AG09319 (cell line): ENCODE measurements at places on chromosomes 6 and 20.

DNA sequence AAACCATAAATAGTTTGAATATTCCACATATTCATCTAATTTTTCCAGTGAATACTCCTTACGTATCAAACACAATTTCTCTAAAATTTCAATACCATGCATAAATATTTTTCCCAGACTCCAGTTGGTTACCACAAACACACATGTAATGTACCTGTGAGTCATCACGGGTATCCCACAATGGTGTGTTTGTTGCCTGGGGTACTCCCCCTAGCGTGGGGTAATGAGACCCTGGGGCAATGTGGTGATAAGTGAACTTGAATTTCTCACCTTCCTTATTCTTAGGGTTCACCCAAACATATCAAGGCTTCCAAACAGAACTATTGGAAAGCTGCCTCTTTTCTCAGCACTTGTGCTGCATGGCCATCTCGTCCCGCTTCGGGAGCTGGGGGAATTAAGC lies 51.0 kb downstream of the STX7 start:
- DNase-seq, result no peak

DNA sequence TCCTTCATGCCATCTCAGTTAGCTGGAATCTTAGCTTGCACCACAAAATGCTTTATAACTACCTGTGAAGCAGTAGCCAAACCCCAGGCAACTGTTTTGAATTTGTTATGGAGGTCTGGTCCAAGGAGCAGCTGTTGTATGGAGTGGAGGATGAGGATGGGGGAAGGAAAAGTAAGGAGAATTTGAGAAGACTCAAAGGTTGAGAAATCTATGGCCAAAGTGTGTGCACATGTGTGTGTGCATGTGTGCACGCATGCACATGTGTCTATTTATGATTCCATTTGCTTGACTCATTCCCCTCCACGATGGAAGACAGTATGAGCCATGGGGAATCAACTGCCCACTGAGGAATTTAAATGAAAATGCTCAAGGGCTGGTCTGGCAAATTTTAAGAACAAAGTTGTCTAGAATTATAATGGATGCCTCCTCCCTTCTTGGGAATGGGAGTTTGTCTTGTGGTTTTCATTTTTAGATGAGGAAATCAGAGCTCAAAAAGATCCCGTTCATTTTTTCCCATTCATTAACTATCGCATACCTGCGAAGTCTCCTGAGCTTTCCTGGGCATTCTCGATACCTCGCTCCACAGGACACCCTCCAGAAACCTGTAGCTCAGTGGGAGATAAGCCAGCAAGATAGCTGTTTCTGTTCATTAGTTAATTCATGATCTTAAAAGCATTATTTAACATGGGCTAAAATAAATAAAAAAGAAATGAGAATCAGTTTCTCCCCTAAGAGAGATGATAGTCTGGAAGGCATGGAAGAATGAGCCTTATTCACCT lies 152.3 kb upstream of the NEDD9 start:
- peak; percentile 10 for DNase-seq

- DNase-seq, result no peak
Measured at GRCh38 chr20:16054985-16055384, 518.3 kb downstream of the KIF16B start.

GRCh38 chr6:18186033-18186432 lies 30.8 kb downstream of the KDM1B start:
- DNase-seq, result no peak

- no peak for DNase-seq
Measured at GRCh38 chr6:34990971-34991560, 102.0 kb downstream of the ANKS1A start.

GRCh38 chr6:42313038-42313437 lies 95.4 kb upstream of the MRPS10 start:
- DNase-seq, result no peak

GRCh38 chr6:39375405-39375804 lies 52.9 kb upstream of the KCNK16 start:
- no peak for DNase-seq

GRCh38 chr20:24870881-24871280 lies 78.2 kb upstream of the CST7 start:
- DNase-seq, result no peak

DNA sequence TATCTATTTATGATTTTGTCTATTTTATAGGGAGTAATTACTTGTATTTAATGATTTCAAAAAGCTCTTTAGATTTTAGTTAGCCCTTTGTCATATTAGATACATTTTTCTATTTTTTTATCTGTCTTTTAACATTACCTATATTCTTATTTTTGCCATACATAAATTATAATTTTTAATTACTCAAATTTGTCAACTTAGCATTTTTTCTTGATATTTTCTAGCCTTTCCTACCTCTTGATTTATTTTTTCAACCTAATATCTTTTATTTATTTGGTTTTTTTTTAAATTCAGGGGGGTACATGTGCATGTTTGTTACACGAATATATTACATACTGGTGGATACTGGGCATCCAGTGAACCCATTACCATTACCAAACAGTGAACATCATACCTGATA lies 114.3 kb upstream of the F13A1 start:
- no peak for DNase-seq

GRCh38 chr6:25042984-25043725 lies 107.4 kb upstream of the RIPOR2 start:
- DNase-seq, result no peak

DNA sequence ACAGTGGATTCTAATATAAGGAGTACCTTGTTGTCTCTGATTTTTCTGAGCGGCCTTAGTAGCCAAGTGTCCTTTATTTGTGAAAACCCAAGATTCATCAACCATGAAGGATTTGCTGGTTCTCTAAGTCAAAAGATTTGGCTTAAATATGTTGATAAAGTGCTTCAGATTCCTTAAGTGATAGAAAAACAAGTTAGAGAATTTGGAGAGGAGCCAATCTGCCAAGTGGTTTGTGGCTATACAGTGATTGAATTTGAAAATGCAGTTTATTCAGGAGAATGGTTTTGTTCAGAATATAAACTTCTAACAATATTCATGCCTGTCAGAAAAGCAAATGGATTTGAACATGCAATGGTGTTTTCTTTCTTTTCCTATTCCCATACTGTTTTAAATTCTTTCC lies 54.8 kb downstream of the CAP2 start:
- DNase-seq, result no peak

DNA sequence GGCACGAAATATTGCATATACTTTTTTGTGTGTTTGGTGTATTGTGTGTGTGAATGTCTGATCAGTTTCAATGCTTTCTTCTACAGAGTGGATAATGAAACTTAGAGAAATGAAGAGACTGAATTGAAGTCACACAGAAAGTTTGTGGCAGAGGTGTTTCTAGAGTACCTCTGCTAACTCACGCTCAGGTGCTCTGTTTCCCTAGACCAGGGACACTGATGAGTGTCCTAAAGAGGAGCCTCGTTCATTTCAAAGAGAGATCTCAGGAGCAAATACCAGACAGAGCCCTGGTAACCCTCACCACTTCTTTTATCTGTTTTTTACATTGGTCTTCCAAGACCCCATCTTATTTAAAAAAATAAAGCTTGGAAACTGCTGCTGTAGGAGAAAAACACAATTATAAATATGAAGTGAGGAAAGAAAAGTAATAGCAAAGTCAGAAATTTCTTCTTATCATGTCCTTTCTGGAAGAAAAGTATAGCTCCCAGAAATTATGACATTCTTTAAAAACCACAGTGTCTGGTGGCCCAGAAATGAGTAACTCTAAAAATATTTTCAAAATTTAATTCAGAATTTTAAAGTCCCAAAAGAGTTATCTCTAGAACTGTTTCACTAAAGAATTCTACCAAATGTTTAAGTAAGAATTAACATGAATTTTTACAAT lies 720.6 kb downstream of the RFPL4B start:
- DNase-seq, result no peak

GRCh38 chr6:135116571-135116970 lies 61.9 kb upstream of the HBS1L start:
- DNase-seq, result no peak

DNA sequence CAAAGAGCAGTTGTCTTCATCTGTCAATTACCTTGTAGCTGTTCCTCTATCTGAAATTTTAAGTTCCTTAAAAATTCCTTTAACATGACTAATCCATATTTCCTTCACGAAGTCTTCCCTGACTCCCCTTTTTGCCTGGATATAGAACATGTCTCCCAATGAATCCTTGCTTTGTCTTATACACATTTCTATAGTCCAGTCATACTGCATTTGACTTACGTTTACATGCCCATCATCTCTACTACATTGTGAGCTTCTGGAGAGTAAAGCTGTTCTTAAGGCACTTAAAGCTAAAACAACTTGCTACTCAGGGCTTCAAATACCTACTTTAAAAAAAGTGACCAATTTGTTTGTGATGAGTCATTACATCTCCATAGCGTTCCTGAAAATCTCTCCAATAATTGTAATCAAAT lies 4.9 kb downstream of the REV3L start:
- no peak for DNase-seq

GRCh38 chr6:33861722-33862121 lies 57.9 kb upstream of the MLN start:
- DNase-seq, result no peak

- DNase-seq, result no peak
Measured at GRCh38 chr20:62312662-62312977, 9.8 kb downstream of the ADRM1 start.

DNA sequence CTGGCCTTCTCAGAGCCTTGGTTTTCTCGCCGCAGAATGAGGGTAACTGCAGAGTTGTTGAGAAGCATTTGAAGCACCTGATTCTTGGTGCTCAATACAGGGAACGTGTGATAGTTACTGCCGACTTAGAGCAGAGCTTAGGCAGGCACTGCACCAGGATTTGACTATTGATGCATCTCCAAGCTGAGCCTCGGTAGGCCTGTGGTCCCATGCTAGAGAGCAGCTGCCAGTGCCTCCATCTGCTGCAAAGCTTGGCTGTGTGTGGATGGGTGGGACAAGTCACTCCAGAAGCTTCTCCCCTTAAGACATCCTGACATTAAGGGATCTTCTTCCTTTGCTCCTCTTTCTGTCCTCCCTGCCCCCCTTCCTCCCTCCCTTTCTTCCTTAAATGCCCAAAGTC lies 40.9 kb downstream of the FAM209B start:
- DNase-seq, result no peak

DNA sequence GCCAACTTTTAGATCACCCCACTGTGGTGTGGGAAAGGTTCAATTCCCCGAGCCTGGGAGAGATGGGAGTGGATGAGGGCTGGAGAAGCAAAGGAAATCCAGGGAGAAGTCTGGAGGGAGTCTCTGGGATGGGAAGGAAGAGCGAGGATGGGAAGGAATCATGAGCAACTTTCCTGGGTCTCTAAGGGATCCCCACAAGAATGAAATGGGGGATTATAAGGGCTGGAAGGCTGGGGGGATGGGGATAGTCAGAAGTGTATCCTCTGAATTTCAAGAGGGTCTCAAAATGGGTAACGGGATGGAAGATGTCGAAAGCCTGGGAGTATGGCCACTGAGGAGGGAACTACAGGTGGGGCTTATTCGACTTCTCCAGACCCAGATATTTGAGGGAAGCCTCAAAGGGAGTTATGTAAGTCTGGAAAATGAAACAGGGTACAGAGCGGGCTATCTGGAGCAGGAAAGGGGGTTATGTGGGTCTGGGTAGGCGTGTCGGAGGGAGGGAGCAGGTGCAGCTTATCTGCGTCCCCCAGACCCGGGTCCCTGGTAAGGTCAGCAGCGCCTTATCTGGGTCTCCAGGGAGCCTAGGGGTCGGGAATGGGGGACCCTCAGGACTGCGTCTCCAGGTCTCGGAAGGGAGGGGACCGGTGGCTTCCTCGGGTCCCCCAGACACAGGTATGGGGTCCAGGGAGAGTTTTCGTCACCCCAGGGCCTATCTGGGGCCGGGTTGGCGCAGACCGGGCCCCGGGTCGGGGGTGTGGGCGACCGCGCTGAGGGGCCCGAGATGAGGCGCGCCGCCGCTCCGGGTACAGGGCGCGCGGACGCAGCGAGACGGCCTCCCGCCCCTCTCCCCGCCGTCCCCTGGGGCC lies 550 bp downstream of the PLAGL2 start:
- no peak for DNase-seq

GRCh38 chr6:27019651-27020552 lies 227.6 kb upstream of the PRSS16 start:
- DNase-seq, result peak; percentile 81

DNA sequence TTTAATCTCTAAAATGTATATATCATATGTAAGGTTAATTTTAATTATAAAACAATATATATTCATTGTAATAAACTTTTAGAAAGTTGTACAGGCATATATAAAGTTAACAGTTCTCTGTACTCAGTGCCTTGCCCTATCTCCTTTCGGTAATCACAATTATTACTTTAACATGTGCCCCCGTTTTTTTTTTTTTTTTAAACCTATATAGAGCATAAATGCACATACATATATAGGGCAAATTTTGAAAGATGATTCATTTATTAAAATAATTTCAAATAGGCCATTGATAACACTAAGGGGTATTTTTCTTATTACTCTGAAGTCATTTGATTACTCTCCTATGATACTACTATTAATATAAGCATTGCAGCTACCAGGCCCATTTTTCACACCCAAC lies 1.9 kb downstream of the ASF1A start:
- no peak for DNase-seq

DNA sequence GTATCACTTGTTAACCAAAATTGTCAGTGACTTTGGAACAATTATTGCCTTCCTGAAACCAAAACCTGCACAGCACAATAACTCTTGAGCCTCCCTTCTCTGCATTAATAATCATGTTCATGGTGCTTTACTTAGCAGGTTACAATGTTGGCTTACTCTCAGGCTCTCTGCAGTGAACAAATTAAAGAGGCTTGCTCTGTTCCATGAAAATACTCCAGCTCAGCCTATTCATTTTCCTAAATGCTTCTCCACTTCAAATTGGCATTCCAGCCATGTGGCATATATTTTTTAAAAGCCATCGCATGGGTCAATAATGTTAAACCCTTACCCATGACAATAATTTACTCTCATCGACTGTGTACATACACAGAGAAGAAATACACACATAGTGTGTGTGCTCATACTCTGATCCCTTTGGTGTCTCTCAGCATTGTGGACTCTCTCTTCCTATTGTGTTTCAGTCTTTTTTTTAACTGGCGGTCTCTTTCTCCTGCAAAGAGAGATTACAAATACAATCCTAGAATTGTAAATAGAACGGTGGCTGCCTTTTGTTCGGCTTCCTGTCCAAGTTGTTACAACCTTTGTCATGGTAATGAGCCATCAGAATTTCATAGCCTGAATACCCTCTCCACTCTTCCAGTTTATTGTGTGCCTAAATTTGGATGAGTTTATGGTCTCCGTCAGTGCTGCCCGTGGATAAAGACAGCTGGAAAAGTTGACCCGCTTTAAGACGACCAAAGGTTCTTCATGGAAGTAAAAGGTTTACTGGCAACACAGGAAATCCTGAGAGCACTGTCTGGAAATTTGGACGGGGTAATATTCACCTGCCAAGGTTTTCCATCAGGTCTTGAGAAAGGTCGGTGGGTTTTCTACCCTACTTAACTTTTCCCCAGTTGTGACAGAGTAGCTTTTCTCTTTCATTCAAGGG lies 263.6 kb downstream of the CD83 start:
- no peak for DNase-seq

GRCh38 chr6:37965964-37966676 lies 146.6 kb downstream of the ZFAND3 start:
- no peak for DNase-seq
